ENCODE measurements at places on chromosomes 5 and 9.

GRCh38 chr9:103242025-103242424 lies 246.9 kb downstream of the CYLC2 start:
- DNase-seq, result no peak

DNA sequence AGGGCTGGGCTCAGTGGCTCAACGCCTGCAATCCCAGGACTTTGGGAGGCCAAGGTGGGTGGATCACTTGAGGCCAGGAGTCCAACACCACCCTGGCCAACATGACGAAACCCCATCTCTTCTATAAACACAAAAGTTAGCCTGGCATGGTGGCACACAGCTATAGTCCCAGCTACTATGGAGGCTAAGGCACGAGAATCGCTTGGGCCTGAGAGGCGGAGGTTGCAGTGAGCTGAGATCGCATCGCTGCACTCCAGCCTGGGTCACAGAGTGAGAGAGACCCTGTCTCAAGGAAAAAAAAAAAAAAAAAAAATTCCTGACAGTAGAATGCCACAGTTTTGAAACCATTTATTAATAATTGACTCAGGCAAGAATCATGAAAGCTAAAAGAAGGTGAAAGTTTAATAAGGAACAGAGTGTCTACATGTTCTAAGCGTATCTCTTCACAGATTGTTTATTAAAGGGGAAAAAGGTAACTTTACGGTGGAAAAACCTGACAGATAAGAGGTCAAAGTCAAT lies 5.7 kb upstream of the PTGR1 start:
- DNase-seq, result no peak

DNA sequence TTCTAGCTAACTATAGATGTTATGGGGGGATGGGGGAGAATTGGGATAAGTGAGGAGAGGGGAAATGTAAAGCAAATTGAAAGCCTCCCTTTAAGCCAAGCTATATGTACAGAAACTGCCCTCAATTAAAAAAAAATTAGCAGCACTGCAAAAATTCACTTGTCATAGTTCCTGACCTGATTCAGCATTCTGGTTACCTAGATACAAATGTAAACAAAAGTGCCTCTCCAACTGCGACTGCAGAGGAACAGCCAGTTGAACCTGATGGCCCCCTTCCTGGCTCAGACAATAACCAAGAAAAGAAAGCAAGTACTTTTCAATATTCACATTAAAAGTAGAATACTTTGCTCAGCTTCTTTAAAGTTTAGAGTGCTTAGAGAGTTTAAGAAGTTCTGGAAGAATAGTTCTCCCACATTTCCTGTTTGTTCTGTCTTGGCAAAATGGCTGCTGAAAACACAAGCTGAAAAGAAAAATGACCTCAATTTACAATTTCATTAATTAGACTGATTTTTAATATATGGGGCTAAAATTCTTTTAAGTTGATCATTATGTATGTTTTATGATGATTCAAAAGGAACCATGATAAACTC lies 1.5 kb downstream of the FAM81B start:
- no peak for DNase-seq

GRCh38 chr9:32578976-32579375 lies 6.0 kb upstream of the NDUFB6 start:
- DNase-seq, result no peak

- DNase-seq, result no peak
Observed at GRCh38 chr9:130378875-130379648, 65.7 kb upstream of the ASS1 start.

- no peak for DNase-seq
Observed at GRCh38 chr9:77011973-77012821, 7.3 kb upstream of the FOXB2 start.

- no peak for DNase-seq
Observed at GRCh38 chr9:127837346-127837745, 17.1 kb downstream of the ENG start.

- no peak for DNase-seq
Observed at GRCh38 chr9:107215381-107215780, 67.7 kb upstream of the RAD23B start.

- no peak for DNase-seq
Observed at GRCh38 chr9:70801181-70801829, 320.1 kb downstream of the TRPM3 start.

DNA sequence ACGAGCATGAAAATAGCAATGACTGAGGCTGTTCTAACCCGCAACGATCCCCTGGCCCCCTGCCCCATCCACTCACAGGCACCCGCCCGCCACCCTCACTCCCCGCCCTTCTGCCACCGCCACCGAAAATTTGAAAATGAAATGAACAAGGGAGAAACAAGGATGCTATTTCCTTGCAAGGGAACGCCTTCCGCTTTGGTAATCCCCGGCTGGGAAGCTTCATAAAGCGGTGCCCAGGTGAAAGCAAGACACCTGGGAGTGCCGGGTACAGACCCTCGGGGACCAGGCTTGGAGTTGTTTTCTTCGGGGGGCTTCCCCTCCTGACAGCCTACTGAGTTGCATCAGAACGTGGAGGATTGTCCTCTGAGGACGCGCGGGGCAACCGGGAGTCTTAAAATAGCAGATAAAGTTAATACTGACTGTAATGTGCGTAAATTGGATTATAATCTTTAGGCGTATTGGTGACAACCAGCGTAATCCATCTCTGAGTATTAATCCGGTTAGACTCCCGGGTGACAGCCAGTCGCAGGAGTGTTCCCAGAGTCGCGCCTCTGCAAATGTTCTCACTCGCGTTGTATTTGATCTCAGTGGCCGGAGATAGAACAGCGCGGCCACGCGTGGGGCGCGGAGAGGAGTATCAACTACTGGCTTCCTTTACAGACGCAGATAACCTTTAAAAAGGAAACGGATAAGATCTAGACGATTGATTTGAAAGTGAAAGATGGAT lies 885 bp upstream of the MLLT3 start:
- DNase-seq, result no peak

GRCh38 chr5:150496534-150496933 lies 11.4 kb upstream of the NDST1 start:
- no peak for DNase-seq

GRCh38 chr9:15136646-15137045 lies 170.4 kb downstream of the TTC39B start:
- no peak for DNase-seq

- no peak for DNase-seq
Observed at GRCh38 chr9:90420211-90420610, 222.4 kb downstream of the DIRAS2 start.

DNA sequence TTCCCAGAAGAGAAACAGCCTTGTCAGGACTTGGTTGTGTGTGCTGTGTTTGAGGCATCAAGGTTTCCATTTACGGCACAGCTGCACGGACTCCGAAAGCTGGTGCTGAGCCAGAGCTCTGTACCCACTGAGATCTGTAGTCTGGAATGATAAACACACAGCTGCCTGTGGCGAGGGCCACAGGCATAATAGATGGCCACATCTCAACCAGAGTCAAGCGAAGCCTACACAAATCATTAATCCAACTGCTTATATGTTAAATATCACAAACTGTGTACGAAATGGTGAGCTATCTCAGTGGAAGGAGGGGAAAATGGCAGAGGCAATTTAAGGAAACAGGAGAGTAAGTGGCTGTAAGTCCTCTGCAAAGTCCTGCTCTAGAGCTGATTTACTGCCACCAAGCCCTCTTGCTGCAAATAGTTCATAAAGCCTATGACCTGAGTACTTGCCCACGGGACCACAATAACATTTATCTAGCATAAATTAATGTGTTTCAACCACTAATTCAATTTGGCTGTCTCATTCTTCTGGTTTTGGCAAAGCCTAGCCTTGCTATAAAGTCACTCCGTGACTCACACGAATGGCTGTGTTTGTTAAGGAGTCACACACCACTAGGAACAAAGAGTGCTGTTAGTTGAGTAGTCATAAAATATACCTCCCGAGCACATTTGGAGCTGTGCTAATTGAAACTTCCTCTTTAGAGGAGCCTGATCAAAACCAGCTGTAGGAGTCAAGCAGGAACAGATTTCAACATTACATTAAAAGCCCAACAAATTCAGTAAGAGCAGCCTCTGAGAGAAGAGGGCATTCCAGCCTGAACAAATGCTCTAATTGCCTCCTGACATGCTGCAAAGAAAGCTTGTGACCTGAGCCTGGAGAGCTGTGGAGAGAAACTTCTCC lies 738.6 kb upstream of the ZNF608 start:
- peak; percentile 98 for DNase-seq

DNA sequence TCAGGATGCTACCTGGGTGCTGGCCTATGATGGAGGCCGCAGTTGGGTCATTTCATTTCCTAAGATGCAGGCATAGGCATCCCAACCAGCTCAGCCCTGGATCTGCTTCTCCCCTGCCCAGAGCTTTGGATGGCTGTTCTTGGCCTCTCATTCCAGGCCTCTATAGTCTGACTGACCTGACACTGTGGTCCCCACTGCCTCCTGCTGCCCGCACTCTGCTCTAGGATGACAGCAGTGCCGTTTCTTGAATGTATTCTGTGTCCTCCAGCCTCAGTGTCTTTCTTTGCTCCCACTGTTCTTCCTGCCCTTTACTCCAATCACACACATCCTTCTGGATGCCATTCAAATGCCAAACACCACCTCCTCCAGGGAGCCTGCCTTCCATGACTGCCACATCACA lies 235.7 kb downstream of the HSPA4 start:
- DNase-seq, result no peak

DNA sequence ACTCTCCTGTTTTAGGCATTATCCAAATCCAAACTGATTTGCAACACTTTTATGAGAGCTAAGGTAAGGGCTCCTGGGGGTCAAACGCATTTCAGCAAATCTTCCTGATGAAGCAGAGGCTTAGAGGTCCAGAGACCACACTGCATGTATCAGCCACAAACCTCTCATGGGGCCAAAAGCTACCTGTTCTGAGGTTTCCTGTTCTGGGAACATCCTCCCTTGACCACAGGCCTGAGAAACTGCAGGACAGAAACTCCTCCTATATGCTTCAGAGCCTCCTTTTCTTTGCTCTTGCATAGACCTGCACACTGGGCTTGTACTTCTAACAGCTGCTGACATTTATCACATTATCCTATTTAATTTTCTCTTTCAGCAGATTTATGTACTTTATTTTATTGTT lies 92.6 kb downstream of the OR2K2 start:
- no peak for DNase-seq

GRCh38 chr5:126508251-126508961 lies 85.2 kb downstream of the GRAMD2B start:
- DNase-seq, result no peak

DNA sequence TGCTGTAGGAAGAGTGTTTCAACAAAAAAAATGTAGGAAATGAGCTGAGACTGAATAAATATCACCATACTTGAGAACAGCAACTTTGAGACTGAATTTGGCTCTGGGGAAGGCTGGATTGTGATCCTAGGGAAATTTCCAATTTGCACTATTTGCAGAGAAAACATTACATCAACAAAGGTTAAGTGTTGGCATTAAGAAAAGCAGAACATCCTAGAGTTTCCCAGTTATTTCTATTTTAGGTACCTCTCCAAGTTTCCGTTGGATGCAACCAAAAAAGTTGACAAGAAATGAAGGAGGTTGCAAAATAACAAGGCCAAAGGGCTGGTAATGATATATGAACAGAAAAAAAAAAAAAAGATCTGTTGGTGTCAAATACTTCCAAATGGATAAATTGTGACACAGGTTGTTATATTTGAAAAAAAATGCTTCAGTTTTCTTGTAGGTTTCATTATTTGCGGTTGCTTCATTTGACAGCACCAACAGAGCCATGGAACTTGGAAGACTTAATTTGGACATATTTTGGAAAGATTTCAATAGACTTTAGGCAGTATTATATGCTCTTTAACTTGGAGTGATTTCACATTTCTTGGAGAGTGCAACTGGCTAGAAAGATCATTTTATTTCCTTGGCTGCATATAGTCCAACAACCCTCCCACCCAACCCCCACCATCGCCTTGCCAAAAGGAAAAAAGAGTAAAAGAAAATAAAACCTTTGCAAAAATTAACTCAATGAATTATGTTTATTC lies 230.8 kb downstream of the ZNF608 start:
- no peak for DNase-seq

- no peak for DNase-seq
Observed at GRCh38 chr5:67190410-67190809, 6.2 kb downstream of the CD180 start.

GRCh38 chr5:141994511-141995136 lies 18.2 kb downstream of the GNPDA1 start:
- no peak for DNase-seq

- no peak for DNase-seq
Observed at GRCh38 chr5:54785729-54786591, 199.4 kb downstream of the ESM1 start.

- DNase-seq, result no peak
Observed at GRCh38 chr5:2134543-2135292, 252.0 kb upstream of the IRX4 start.

DNA sequence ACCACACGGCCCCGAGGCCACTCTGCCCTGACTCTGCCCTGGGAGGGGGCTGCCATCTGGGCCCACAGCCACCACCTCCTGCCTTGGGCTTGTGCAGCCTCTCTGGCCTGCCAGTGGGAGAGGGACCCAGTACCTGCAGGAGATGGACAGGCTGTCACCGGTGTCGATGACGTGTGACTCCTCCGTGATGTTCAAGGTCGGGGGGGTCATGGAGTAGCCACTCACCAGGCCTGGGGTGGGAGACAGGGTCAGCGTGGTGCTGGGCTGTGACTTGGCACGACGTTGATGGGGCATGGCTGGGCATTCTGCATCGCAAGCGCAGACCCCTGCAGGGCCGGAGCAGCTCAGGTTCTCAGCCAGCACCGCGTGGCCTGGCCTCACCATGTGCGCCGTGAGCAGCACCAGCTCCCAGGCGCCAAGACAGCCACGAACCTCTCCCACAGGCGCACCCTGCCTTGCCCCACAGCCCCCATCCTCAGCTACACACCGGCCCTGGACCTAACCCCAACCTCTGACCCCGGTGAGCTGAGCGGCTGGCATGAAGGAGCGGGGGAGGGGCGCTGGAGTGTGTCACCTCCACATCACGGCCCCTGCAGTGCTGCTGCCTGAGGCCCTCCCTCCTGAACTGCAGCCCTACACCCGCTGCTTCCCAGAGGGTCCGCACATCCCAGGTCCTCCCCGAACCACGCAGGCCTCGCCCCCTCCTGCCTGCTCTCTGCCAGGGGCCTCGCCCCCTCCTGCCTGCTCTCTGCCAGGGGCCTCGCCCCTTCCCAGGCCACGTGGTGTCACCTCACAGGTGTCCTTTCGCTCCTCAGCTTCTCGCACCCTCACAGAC lies 17.6 kb downstream of the FLT4 start:
- DNase-seq, result no peak

- no peak for DNase-seq
Observed at GRCh38 chr9:110319781-110320492, 17.7 kb downstream of the TXNDC8 start.

GRCh38 chr5:55564721-55565120 lies 30.0 kb upstream of the PLPP1 start:
- DNase-seq, result no peak

- no peak for DNase-seq
Observed at GRCh38 chr5:43312076-43312661, 1.0 kb downstream of the HMGCS1 start.

GRCh38 chr5:153671653-153672346 lies 181.3 kb downstream of the GRIA1 start:
- no peak for DNase-seq

GRCh38 chr9:121599872-121600585 lies 51.4 kb upstream of the DAB2IP start:
- DNase-seq, result no peak

- DNase-seq, result no peak
Observed at GRCh38 chr9:15328946-15329345, 21.9 kb upstream of the TTC39B start.

GRCh38 chr5:40291338-40291737 lies 388.4 kb upstream of the PTGER4 start:
- no peak for DNase-seq

- no peak for DNase-seq
Observed at GRCh38 chr5:23257656-23258055, 249.8 kb upstream of the PRDM9 start.
